ENCODE measurements at places on chromosomes 16 and 17.

DNA sequence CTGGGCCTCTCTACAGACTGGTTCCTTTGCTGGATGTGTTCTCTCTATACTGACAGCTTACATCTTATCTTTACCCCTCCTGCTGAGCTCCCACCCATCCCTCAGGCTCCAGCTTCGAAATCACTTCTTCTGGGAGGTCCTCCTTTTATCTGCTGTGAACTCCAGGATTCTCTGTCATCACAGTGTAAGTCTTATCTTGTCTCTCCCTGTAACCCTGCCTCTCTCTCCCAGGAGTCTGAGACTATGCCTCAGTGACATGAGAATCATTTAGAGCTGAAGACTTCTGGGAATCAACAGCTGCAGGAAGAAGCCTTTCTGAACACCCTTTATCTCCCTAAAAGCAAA lies 148.1 kb upstream of the HS3ST3A1 start:
- no peak for DNase-seq

- no peak for DNase-seq
Observed at GRCh38 chr16:14240219-14240843, 169.2 kb downstream of the MRTFB start.

DNA sequence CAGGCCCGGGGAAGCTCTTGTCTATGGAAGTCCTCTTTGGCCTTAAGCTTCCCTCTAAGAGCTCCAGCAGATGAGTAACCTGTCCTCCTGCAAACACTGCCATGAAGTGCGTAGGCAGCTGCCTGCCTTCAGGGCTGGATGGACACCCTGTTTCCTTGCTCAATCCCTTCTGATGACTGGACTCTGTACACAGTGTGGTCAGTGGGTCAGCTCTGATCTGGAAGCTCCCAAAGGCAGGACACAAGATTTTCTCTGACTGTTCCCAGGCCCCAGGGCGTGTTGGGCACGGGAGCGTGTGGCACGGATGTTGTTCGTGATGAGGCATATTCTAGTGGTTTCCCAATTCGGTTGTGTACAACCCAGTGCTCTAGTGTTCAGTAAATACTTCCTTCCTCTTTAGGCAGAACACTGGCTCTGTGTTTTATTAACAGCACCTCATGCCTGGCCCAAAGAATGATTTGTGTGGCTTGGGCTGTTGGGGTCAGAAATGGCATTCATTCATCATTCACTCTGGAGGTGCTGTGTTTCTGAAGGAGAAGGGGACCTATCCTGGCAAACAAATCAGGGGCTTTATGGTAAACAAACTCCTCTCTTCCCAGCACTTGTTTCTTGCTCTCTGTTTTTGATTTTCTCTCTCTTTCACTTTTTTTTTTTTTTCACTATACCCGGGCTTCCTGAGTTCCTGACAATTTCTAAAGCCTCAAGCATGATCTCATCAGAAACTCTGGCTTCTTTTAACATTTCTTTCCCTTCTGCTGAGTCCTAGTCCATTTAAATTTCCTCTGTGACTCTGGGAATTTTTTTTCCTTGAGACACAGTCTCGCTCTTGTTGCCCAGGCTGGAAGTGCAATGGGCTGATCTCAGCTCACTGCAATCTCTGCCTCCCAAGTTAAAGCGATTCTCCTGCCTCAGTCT lies 12.0 kb upstream of the RNF157 start:
- no peak for DNase-seq

GRCh38 chr17:17484451-17484899 lies 7.7 kb downstream of the MED9 start:
- no peak for DNase-seq

- DNase-seq, result no peak
Observed at GRCh38 chr17:20228860-20229259, 219.7 kb downstream of the SPECC1 start.

DNA sequence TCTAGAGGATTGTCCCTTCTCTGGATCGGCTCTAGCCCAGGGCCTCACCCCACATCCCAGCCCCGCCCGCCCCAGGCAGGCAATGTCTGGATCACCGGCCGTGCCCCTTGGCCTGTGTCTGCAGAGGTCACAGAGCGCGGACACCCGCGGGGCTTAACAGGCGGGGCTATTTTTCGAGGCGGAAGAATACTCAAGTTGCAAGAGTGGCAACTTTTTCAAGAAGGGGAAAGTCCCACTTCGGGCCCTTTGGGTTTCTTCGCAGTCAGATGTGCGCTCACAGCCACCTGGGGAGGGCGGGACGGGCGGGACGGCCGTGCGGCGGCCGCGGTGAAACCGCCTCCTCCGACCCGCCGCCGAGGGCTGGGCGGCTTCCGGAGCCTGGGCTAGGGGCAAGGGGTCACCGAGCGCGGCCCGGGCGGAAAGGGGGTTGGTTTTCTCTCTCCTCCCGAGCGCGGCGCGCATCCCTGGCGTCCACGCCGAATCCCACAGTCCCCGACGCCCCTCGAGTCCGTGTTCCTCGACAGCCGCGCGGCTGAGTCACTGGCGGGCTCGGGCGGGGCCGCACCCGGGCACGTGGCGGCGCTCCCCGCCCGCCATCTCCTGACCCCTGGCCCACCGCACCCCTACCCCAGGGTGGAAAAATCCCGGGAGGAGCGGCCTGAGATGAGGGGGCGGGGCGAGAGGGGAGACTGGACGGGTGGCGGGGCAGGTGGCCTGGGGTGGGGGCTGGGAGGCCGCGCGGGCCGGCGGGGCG lies 1.2 kb upstream of the PFN1 start:
- DNase-seq, result peak; percentile 61

DNA sequence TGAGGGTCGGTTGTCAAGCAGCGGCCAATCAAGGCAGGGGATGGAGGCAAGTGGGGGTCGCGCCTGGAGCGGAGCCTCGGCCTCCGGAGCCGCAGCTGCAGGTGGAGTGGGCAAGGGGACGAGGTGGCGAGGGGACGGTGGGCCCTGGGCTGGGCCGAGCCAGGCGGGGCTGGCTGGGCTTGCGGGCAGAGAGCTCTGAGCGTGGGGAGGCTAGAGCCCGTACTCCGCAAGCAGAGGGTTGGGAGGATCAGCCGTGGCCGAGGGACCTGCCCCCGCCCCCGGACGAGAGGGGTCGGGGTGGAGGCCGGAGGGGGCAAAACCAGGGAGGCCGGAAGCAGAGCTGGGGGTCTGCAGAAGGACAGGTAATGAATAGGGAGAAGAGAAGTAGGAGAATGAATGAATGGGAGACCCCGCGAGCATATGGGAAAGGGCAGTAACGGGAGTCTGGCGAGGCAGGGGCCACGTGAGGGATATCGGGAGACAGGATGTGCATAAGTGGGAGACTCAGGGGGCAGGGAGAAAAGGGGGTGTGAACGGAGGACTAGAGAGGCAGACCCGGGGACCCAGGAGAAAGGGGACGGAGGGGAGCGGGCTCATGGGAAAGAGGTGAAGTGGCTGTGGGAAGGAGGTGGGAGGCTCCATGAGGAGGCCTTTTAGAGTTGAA lies at the start of gene KATNB1:
Gene KATNB1, plus strand, starts transcription at position 16 of the 664 bp plus-strand sequence. CDS start 1,474 bp downstream, outside the sequence.
- no peak for DNase-seq

DNA sequence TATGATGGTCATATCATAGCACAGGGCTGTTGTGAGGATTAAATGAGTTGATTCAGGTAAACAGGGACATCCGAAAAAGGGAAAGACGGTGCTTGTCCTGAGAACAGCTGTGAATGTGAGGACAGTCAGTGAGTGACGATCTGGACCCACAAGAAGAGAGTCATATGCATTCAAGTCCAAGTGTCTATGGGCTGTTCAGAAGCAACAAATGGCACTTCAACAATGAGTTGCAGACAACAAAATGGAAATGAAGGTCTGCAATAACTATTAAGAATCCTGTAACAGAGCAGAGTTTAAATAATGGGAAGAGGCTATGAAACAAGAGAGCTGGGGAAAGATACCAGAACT lies 100.3 kb downstream of the ADCY9 start:
- no peak for DNase-seq
